ENCODE measurements at places on chromosomes 2 and 18.

- no peak for DNase-seq
Observed at GRCh38 chr2:66481100-66481549, 46.2 kb downstream of the MEIS1 start.

- no peak for DNase-seq
Observed at GRCh38 chr18:48761582-48761981, 189.2 kb downstream of the SMAD7 start.

GRCh38 chr2:53252115-53252514 is 515.5 kb upstream of the CHAC2 start:
- no peak for DNase-seq

DNA sequence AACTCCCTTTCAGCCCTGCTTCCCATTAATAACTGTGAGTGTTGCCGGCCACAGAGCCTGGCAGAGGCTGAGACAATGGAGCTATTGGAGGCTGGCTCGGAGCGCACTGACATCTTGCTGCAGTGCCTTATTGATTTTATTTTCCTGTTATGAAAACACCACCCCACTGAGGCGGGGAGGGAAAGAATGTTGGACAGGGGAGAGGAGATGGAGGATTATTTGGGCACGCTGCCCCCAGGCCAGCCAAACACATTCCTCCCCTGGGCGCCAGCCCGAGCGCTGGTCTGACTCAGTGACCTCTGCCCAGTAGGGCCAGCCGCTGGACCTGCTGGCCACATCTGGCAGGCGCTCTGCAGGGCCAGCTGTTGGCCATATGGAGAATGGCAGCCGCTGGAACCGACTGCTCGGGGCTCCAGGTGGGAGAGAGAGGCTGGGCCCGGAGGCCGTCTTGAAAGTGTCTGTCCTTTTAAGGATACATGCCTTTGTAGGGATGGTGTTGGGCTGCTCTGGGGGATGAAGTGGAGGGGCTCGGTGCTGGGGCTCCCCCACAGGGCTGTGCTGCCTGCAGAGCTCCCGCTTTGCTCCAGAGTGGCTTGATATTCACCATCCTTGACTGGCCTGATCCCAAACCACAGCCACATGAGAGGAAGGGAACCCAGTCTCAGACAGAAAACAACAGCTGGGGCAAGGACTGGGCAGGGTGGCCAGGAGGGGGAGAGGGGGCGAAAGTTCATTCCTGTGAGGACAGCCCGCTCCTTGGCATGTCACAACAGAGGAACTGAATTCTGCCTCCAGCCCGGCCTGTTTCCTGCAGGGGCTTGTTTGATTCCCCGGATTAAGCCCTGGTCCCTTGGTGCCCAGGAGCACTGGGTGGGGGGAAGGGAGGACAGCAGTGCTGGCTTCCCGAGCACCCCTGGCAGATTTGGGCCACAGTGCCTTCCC is 179.0 kb downstream of the KLHL29 start:
- no peak for DNase-seq

- DNase-seq: no peak
Observed at GRCh38 chr18:13629841-13630715, 96.3 kb downstream of the FAM210A start.

DNA sequence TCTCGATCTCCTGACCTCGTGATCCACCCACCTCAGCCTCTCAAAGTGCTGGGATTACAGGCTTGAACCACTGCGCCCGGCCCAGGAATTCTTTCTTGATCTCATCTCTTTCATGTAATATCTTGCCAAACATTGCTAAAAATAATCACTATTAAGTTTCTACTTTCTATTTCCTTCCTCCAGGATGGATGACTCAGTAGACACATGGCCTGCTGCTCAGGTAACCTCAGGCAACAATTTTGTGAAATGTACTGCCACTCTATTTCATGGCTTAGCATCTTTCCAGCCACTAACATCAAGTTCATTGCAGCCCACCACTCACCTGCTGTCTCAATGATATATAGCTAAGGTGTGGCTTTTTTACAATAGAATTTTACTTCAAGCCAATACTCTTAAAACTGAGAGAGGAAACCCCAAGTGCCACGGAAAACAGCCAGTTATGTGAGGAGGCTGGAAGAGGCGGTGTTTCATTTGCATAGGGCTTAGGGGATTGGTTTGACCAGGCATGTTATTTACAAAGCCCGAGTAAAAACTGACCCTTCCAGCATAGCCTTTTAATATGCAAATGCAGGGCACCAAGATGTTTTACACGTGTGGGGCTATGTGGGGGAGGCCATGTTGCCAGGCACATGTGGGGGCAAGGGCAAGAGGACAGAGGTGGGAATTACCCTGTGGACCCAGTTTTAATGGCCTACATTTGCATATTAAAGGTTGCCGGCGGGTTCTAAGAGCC is 11.3 kb upstream of the SUMO1 start:
- no peak for DNase-seq

DNA sequence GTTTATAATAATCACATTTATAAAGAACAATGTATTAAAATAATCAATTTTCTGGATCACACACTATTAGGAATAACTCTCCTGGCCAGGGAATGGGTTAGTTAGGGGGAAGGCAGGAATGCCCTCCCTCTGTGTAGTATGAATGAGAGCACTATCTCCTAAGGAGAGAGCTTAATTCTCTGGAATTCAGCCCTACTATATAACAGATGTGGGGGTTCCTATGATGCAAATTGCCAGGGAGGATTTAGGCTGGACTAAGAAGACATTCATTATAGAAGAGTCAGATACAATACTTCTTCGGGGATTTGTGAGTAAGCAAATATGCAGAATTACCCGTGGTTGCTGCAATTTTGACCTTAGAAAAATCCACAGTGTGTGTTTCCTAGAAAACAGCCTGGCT is 250.1 kb upstream of the VRK2 start:
- no peak for DNase-seq

DNA sequence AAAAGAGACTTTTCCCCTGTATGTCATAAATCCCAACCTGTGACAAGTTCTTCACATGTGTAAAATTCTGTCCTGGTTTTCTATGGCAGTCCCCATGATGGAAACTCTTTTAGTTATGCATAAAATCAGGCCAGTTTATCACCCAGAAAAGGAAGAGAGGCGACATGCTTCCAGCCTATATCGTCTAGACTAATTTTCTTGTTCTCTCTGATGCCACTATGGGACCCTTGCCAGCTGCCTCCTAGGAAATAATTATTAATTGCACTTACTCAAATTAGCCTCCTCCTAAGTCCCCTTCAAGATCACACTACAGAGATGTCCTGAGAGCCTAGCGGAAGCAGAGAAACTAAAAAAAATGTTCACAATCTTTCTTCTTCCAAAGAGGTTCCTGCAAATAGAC is 722.4 kb downstream of the NRXN1 start:
- no peak for DNase-seq

- no peak for DNase-seq
Observed at GRCh38 chr2:184859187-184859586, 260.9 kb downstream of the ZNF804A start.

- no peak for DNase-seq
Observed at GRCh38 chr2:166090346-166090745, 37.5 kb downstream of the SCN1A start.

- no peak for DNase-seq
Observed at GRCh38 chr2:46117379-46117778, 179.8 kb upstream of the EPAS1 start.

DNA sequence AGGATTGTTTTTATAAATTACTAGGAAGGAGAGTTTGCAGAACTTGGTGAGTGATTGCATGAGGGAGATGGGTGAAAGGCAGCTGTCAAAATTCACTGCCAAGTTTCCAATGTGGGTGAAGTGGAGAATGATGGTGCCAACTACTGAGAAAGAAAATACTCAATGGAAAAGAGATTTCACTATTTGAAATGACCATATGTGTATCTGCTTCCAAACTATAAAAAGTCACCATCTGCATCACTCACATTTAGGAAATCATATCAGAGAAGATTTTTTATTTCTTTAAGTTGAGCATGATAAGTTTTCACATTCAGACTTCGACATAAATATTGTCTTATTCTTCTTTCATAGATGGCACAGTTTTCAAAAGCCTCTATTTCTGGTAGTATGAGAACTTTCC is 570.0 kb upstream of the DSEL start:
- no peak for DNase-seq

DNA sequence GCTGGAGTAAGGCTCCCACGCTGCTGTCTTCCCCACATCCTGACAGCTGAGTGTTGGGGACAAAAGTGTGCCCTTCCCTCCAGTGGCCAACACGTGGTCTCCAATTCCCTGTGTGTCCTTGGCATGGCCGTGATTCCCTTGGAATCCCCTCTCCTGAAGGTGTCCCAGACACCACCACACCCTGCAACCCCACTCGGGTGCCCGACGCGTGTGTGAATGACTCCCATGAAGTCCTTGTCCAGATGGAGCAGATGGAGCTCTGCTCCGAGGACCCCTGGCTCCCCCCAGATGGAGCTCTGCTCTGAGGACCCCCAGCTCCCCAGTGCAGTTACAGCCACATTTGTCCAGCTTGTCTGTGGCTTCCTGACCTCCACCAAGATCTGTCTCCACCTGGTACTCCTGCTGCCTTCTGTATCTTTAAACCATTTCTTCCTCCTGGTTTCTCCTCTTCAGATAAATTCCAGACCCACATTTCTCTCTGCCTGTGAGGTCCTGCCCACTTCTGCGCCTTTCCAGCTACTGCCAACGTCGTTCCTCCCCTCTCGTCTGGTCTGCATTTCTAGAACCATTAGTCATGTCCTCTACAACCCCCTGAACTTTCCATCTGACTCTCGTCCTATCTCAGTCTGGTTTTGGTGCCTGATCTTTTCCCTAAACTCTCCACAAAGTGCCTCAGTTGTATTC is 86.8 kb upstream of the PXDN start:
- no peak for DNase-seq

GRCh38 chr18:37566479-37567060 is 972 bp upstream of the CELF4 start:
- no peak for DNase-seq

GRCh38 chr2:231238689-231239088 is 40.3 kb downstream of the ARMC9 start:
- DNase-seq: no peak

DNA sequence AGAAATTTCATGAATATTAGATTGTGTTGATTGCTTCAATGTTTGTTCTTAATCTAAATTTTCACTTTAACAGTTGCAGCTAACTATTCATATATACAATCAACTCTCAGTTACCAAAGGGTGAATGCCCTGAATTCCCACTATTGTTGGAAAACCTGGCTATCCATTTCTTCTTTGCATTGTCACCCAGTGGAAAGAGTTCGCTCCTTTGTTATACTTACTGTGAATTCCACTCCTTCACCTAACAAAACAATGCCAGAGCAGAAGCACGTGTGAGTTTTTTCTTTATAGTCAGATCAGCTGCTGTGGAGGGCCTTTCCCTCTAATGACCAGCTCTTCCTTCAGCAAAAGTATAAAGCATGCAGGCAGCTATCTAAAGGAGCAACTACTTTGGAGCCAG is 409.2 kb upstream of the NRP2 start:
- DNase-seq: no peak

DNA sequence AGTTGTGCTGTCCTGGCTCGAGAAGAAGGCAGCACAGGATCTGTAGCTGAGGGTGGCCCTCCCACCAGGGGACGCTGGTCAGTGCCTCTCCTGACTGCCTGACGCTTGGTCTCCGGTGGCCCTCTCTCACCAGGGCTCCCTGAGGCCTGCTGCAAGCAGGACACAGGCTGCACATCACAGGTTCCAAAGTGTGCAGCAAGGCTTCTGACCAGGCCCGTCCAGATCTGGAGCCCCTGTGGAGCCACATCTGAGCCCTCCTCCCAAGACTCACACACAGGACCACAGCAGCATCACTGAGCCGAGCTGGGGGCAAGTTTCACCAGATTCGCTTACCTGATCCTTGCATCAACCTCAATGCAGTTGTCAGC is 12.1 kb downstream of the AMER3 start:
- DNase-seq: no peak

DNA sequence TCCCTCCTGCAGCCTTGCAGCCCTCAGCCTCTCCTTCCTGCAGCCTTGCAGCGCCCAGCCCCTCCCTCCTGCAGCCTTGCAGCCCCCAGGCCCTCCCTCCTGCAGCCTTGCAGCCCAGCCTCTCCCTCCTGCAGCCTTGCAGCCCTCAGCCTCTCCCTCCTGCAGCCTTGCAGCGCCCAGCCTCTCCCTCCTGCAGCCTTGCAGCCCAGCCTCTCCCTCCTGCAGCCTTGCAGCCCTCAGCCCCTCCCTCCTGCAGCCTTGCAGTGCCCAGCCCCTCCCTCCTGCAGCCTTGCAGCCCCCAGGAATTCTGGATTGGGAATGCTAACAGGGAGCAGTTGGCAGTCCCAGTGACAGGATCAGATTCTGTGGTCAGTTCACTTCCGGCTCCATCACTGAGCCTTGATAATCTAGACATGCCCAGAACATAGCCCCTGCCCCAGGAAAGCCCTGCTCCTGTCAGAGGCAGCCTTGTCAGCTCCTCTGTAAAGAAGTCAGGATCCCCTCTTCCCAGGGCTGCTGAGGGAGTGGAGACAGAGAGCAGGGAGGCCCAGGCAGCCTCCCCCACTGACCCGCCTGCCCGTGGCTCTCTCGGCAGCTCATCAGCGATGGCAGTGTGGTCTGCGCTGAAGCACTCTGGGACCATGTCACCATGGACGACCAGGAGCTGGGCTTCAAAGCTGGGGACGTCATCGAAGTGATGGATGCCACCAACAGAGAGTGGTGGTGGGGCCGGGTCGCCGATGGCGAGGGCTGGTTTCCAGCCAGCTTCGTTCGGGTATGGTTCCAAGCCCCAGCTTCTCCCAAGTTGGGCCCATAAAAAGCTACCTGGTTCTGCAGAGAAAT is 54.8 kb downstream of the FAM168B start:
- DNase-seq: no peak

DNA sequence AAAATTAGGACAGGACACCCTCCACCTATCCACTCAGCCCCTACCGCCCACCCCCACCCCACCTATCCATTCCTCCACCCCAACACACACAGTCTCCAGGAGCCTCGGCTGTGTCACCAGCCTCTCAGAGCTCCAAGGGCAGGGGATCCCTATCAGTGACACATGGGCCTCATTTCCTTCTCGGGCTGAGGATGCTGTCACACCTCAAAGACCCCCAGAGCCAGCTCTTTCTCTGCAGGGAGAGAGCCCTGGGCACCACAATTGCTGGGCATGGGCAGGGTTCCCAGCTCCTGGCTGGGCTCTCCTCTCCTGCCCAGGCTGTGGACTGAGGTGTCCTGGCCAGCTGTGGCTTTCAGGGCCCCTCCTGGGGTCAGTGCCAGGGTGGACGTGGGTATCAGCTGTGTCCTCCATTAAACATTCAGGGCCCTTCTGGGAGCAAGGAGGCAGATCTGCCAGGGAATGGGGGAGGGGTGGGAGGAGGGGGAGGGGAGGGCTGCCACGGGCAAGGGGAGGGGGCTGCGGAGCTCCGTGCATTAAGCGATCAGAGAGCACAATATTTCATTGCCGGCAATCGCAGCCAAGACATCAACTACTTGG is 14.3 kb upstream of the ECEL1 start:
- no peak for DNase-seq

Measured in activated T-helper 1 cell treated with anti-CD3 and anti-CD28 coated beads, Interleukin-2, amount 50 U/mL, for 16 hours (primary cell).